AG08395 (cell line): ENCODE measurements at places on chromosomes 12 and 14.

GRCh38 chr14:105381446-105382342 lies 16.6 kb upstream of the TEX22 start:
- DNase-seq: no peak

DNA sequence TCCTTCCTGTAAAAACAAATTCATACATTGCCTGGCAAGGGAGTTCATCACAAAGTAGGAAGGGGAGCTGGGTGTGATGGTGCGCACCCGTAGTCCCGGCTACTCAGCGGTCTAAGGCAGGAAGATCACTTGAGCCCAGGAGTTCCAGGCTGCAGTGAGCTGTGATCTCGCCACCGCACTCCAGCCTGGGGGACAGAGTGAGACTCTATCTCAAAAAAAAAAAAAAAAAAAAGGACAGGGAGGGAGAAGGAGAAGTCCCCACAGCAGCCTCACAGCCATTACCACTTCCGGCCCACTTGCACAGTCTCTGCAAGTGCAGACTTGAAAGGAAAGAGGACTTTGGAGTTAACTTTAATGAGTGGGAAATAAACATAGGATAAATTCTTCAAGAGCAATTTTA lies 121.0 kb downstream of the FBXL14 start:
- no peak for DNase-seq

GRCh38 chr14:41597647-41598046 lies 9.0 kb upstream of the LRFN5 start:
- DNase-seq: no peak

GRCh38 chr12:120156315-120157259 lies 37.9 kb downstream of the GCN1 start:
- DNase-seq: no peak

- DNase-seq: no peak
Observed at GRCh38 chr14:68627050-68627867, 165.6 kb downstream of the ZFP36L1 start.
